ENCODE measurements at places on chromosomes 3 and 15. TPM values are rescaled to one million over a fixed set of nuclear protein-coding genes. Genes with fewer than 3 reads are reported as not detected.
A peak's percentile ranks its signal among the peaks of the same experiment; 100 is the strongest.

DNA sequence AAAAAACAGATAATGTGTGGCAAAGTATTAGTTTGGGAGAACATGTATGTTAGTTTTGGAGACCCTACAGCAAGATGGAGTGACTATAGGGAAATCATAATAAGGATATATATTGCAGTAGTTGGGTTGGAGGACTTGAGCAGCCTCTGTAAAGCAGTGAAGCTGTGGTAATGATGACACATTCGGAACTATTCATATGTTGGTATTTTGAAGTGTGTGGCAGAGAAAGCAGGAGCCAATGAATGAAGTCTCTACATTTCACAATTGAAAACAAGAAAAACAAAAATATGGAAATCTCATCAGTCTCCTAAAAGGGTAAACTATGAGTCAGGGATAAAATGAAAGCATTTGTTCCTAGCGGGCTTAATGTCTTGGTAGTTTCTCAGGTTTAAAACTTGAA, 645.9 kb downstream of the OTOL1 start:
- no peak for DNase-seq

- no peak for DNase-seq
Measured at GRCh38 chr3:194301730-194302129, 49.4 kb downstream of the CPN2 start.

DNA sequence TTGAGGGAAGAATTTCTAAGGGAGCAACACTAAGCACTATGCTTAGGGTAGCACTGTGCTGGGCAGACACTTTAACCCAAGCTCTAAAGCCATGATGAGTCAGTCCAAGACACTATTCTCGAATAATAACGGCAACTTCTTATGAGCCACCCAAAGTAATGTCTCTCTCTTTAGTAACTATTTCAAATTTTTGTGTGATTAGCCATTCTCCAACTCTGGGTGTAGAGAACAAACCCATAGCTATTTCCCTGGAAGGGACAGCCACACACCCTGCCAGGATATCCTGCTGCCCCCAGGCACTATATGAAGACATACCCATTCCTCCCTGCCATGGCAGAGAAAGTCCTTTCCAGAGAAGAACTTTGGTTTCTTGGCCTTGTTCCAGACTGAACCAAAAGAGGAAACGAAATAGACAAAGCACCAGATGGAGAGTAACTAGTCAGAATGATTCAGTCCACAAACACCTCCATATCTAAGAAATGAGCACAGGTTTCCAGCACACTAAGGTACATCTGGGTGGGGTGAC, 384.9 kb upstream of the THBS1 start:
- DNase-seq: no peak

Gene FBXL22
- total RNA-seq: 0.44 TPM

Gene ATR
- total RNA-seq: 43.1 TPM

DNA sequence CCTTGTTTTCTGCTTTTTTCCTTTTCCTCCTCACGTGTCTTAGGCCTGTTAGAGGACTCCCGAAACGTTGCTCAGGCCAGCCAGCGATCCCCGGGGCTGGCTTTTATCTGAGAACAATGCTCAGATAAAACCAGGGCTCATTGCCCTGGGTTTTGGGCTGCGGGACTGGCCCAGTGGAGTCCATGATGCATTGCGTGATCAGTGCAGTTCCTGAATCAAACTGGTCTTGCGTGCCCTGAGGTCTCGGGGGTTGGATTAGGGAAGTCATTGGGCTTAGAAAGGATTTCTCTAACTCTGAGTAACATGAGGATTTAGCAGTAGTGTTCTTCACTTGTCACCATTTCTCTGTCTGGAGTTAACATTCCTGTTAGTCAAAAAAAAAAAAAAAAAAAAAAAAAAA, 66.3 kb downstream of the CCR1 start:
- no peak for DNase-seq

GRCh38 chr3:188362405-188362831, 208.5 kb downstream of the LPP start:
- no peak for DNase-seq

DNA sequence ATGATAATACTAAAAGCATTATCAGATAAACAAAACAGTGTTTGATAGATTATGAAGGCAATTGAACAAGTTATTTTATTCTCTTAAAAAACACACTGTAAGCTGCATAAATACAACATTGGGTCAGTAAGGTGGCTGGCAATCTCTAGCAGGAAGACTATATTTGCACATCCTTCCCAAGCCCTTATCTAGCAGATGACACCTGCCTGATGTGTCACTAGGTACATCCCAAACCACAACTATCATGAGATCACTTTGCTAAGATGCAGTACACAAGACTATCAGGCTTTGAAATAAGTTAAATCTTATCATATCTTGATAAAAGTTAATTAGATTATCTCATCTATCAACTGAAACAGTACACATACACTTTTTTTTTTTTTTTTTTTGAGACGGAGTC, 417.4 kb downstream of the MECOM start:
- no peak for DNase-seq

GRCh38 chr3:53202331-53203015, 41.5 kb downstream of the PRKCD start:
- DNase-seq: no peak

Gene GPR176
- total RNA-seq: 0.24 TPM

- DNase-seq: peak; percentile 26
Measured at GRCh38 chr3:70360979-70361760, 48.7 kb upstream of the MDFIC2 start.

DNA sequence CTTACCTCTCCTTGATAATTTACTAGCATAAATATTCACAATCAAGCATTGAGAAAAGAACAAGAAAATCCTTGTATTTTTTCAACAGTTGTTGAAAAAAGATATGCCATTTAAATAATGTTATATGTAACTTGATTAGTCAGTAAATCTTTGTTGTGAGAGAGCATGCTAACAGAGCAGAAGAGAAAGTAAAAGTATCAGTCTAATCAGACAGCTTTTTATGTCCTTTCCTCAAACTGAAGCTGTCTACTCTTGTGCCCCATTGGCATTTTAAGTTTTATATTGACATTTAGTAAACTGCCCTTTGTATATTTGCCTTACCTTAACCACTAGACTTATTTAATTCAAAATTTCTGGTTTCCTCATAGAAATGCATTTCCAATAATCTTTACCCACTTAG, 668.7 kb downstream of the OTOL1 start:
- DNase-seq: no peak

GRCh38 chr3:117524890-117525289, 815.3 kb downstream of the TUSC7 start:
- DNase-seq: no peak

GRCh38 chr3:16349986-16350596, 85.1 kb downstream of the OXNAD1 start:
- no peak for DNase-seq

- peak; percentile 62 for DNase-seq
Measured at GRCh38 chr3:122415104-122415744, 638 bp downstream of the WDR5B start.

DNA sequence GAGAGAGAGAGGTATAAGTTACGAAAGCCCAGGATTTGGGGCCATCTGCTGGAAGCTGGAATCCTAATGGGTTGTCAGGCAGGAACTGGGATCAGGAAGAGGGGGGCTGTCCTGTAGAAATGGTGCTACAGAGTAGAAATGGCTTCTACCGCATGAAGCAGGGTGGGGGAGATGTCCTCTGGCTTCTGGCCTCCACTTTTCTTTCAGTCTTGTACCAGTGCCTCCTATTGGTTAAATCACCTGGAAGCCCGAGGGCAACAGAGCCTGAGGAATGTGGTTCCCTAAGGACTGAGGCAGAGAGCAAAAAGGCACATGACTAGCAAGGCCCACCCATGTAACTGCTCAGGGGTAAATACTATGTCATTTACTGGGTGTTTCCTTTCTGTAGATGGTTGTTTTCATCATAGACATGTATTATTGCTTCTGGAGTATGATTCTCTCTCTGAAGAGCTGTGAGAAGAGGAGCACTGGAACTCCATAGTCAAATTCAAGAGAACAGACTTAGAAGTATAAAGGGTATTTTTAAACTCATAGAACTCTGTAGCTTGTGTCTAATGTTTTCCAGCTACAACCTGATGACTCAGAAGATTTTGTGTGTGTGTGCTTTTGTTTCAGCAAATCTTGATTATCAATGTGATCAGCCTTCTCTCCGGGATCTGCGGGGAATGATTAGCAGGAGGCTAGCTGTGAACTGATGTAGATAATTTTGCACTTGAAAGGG, 20.2 kb upstream of the MITF start:
- DNase-seq: no peak

All from activated naive CD4-positive, alpha-beta T cell treated with anti-CD3 and anti-CD28 coated beads for 36 hours (primary cell).